ENCODE measurements at places on chromosomes 3 and 15.

DNA sequence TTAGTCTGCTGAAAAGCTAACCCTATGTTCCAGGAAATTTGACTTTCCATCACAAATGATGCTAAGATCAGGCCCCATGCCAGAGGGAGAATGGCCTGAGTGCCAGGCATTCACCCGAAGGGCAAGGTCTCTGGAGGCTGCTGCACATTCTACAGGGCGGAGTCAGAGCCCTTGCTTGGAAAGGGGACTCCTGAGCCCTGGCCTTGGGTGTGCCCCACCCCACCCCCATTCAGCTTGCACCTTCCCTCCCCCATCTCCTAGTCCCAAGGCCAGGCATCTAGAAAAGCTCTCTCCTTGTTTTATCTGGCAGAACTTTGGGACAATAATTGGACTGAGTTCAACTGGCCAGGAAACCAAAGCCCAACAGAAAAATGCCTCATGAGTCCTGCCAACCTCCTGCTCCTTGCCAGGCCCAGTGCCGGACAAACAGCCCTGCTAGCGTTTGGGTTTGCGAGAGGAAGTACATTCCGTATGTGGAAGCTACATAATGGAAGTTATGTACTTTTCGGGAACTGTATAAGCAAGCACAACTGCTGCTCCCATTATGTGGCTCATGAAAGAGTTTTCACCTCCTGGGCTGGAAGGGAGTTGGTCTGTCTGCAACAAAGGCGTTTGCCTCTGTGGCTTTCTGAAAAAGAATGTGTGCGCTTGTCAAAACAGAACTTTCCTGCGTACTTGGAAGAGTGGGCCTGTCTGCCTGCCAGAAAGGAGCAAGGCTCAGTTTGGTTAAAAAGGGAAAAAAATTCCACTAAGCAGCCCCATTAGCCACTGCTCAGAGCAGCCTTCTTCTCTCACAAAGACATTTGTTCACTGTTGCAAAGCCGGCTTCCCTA lies 321.5 kb upstream of the CTNNB1 start:
- no peak for DNase-seq

DNA sequence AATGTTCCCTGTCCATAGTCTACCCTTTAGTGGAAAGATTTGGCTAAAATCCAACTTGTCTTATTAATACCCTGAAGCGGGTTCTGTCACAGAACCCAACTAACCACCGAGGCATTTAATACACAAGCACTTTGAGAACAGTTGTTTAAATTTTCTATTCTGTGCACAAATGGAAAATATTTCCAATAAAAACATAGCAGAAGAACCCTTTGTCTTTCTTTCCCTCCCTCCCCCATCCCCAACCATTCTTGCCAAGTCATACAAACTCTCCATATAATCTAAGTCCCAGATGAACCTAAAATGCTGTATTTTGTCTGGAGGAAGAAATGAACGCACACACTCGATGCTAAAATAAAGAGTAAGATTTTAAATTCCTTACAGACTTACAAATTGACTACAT lies 126.9 kb upstream of the STRIT1 start:
- DNase-seq, result no peak

GRCh38 chr15:74995182-74995778 lies at the start of gene SCAMP5:
Gene SCAMP5, plus strand, starts transcription at chr15:74995563. Its CDS starts 16,277 bp downstream, at chr15:75011840.
- DNase-seq, result peak; percentile 97

GRCh38 chr15:71275566-71276335 lies 160.5 kb downstream of the THSD4 start:
- DNase-seq, result no peak

GRCh38 chr15:36831125-36831903 lies 251.9 kb downstream of the CDIN1 start:
- no peak for DNase-seq

DNA sequence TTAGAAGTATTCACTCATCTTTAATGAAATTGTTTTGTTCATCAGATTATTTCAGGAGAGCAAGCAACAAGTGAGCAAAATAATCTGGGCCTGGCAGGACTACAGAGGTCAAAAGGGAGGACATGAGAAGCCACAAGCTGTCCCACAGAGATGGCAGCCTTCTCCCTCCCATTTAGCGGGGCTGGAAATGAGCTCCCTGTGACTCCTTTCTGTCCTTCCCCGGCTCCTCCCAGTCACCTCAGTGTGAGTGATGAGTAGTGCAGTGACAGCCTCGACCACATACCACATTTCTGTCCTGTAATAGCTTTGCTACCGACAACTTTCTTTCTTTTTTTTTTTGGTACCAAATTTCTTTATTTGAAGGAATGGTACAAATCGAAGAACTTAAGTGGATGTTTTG lies 38.0 kb downstream of the RAB7A start:
- DNase-seq, result no peak

DNA sequence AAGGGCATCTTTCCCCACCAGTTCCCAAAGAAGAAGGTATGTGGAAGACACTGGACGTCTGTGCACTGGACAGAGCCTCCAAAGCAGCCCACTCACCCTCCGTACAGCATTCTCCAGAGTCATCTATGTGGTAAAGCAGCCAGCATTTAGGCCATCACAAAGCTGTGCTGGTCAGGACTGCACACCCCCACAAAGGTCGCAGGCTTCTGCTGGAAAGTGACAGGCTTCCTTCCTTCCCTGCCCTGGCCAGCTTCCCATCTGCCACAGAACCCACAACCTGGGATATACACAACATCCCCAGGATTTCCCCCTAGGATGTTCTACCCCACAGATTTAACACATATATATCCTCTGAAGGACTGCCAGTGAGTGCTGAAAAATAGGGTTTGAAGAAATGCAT lies 64.6 kb upstream of the GALNT15 start:
- DNase-seq, result no peak

GRCh38 chr3:186219211-186219638 lies 110.3 kb upstream of the ETV5 start:
- DNase-seq, result no peak

DNA sequence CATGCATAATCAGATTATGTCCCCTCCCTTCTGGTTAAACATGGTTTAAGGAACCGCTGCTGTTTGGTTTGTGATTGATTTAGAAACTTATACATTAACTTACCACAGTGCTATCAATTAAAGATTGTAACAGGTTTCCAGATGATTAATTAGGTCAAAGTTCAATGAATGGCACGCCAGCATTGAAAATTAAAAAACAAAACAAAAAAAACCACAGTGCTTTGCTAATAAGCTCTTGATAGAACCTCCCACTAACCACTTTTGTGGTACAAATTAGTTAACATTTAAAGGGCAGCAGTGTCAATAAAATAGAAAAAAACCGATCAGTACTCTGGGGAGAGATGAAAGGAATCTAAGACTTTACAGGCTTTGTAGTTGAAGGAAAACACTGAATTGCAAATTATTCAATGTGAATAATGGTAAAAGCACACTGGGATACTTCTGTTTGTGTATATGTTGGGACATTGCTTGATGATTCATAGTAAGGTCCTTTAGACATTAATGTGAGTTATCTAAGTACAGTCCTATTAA lies 7.6 kb upstream of the C3orf38 start:
- no peak for DNase-seq

DNA sequence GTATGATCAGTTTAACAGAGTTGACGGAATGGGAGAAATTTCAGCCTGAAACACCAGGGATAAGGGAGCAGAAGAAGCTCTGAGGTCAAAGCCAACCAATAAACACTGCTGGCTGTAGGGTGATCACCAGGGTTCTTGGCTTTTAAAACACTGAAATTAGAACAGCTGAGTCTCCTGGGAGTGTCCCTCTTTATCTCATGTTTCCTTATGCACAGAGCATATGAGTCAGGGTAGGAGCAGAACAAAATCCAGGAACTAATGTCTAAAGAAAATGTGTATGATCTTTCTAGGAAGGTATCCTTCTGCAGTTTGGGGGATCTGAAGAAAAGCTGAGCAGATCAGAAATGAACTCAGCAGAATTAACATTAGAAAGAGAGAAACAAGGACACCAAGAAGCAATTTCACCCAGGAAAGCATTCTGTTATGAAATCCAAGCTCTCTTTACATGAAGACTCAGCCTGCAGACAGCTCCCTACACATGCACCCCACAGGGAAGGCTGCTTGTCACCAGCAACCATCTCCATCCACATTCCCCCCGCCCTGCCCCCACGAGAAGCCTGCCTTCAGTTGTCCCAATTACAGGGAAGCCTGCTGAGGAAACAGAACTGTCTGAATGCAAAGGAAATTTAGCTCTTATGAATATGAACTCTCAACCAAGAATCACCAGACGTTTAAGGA lies 469.7 kb downstream of the PDCD6IP start:
- DNase-seq, result no peak

DNA sequence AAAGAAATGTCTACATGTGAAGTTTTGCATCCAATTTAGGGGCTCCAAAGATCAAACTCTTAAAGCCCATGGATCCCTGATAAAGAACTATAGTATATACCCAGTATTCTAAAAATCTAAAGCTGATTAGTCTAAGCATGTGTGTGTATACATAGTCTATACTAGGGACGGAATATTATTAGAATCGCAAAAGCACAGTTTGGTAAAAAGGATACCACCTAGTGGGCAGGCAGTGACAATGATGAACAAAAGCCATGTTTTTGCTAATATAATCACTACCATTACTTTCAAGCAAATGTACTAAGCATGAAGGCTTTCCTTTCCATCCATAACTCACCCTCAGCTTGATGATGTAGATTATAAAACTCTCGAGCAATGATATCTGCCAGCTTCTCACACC lies 16.5 kb downstream of the POLQ start:
- peak; percentile 2 for DNase-seq

- no peak for DNase-seq
Observed at GRCh38 chr3:14505803-14506500, 34.2 kb downstream of the GRIP2 start.

GRCh38 chr3:139953131-139953910 lies 18.3 kb downstream of the CLSTN2 start:
- DNase-seq, result no peak

- DNase-seq, result no peak
Observed at GRCh38 chr3:171323938-171324536, 136.2 kb downstream of the TNIK start.

- DNase-seq, result no peak
Observed at GRCh38 chr15:87873516-87873915, 383.0 kb downstream of the NTRK3 start.

DNA sequence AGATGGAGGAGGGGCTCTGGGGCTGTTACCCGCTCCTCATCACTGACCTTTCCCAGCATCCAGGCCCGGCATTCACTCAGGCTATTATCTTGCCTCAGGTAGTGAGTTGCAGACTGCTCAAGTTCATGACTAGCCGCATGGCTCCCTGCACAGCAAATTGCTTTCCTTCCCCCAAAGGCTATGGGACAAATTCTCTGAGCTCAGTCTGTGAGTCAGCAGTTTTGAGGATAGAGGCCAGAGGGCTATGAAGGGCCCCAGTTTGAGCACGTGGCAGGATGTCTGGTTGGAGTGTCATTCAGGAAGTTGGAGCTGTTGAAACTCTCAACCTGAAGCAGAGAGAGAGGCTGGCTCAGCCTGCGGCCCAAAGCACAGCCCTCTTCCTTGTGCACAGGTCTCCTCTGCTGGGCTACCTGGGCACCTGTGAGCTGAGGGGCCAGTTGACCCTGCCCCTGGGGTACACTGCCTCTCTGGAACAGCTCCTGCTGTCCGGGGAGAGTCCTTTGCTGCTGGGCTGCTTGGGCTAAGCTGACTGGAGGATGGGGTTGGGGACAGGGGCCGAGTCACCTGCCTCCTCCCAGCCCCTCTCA lies 7.9 kb downstream of the FAH start:
- DNase-seq, result peak; percentile 90

DNA sequence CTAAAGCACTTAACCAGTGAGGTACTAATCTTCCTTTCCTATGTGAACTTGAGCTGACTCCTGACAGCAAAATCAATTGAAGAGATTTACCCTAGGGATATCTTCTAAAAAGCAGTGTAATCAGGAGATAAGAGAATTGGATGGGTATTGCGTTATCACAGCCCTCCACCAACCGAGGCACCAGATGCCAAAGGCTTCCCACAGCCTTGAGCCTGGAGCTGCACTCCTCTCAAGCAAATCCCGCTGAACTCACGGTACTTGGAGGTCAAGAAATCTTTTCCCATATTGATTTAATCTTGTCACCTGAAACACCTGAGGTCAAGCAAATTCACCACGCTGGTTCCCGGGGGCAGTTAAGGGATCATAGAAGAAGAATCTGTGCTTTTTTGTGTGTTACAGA lies 346.8 kb downstream of the TBL1XR1 start:
- DNase-seq, result no peak

DNA sequence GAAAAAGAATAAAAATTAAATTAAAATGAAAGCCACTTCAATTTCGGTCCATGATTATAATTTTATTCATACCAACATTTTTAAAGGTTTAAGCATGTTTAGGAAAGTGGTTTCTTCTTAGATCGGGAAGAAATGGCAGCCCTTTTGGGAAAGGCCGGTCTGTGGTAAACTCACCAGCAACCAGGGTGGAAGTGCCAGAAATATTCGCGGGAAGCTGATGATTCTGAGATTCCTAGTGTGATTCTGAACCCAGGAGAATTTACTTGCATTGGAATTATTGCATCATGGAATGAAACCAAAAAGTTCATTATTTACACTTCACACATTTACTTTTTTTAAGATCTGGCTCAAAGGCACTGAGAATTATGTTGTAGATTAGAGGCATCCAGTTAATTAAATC lies 97.2 kb upstream of the CCNL1 start:
- DNase-seq, result no peak

GRCh38 chr3:131729643-131730017 lies 226.9 kb upstream of the MRPL3 start:
- DNase-seq, result no peak

GRCh38 chr3:86381247-86381646 lies 609.7 kb downstream of the VGLL3 start:
- DNase-seq, result no peak

- no peak for DNase-seq
Observed at GRCh38 chr15:50117431-50118027, 1.5 kb downstream of the ATP8B4 start.

DNA sequence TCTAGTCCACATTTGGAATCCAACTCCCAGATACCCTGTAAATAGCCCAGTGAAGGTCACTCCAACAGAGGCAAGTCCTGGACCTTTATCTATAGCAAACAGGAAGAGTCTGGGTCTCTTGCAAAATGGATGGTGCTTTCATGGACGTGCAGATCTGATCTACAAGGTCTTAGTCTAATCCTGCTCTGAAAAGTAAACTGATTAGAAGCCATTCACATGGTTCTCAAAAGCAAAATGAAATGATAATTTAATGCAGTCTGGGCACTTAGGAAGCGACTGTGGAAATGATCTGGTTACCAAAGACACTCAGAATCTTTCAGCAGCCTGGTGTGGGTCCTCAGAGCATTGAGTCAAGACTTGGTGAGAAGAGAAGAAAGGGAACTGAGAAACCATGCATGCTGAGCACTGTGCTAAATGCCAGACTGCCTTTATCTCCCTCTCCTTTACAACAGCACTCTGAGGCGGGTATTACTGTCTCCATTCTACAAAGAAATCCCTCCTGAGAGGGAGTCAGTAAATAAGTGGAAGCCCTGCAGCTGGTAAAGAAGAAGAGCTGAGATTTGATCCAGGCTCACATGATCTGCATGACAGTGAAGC lies 29.0 kb downstream of the AQP9 start:
- DNase-seq, result no peak

GRCh38 chr3:52177701-52178042 lies 20.3 kb upstream of the ALAS1 start:
- DNase-seq, result no peak
